Smooth muscle cell of bladder (primary cell): ENCODE measurements at places on chromosomes 4 and X. TPM values are rescaled to one million over a fixed set of nuclear protein-coding genes. Genes with fewer than 3 reads are reported as not detected.

Gene HTN3
- not detected in 2 replicates for total RNA-seq

Gene SLC6A14
- total RNA-seq = under 0.01 TPM in 1 of 2 replicates, not detected in the other

Gene CLDN34
- total RNA-seq = not detected in 2 replicates

Gene GAGE2A
- not detected in 2 replicates for total RNA-seq

Gene NDST4
- total RNA-seq = not detected in 2 replicates

Gene SHROOM3
- 0.92 and 1.6 TPM in 2 replicates for total RNA-seq

Gene TMPRSS11D
- not detected in 2 replicates for total RNA-seq

Gene RRH
- under 0.01 and 0.09 TPM in 2 replicates for total RNA-seq

Gene HEPH
- total RNA-seq = 3.1 and 15.1 TPM in 2 replicates

Gene PABPC4L
- total RNA-seq = 0.14 and 1.5 TPM in 2 replicates

Gene BMX
- total RNA-seq = under 0.01 and 0.14 TPM in 2 replicates

Gene CXCL13
- not detected in 2 replicates for total RNA-seq

Gene FHL1
- 12.9 and 31.9 TPM in 2 replicates for total RNA-seq

Gene FAM184B
- under 0.01 TPM in 1 of 2 replicates, not detected in the other for total RNA-seq

Gene DKK2
- total RNA-seq = 0.09 TPM in 1 of 2 replicates, not detected in the other
